ENCODE measurements at places on chromosomes 3 and 15.

- DNase-seq = no peak
Observed at GRCh38 chr3:184846496-184846895, 34.5 kb downstream of the VPS8 start.

DNA sequence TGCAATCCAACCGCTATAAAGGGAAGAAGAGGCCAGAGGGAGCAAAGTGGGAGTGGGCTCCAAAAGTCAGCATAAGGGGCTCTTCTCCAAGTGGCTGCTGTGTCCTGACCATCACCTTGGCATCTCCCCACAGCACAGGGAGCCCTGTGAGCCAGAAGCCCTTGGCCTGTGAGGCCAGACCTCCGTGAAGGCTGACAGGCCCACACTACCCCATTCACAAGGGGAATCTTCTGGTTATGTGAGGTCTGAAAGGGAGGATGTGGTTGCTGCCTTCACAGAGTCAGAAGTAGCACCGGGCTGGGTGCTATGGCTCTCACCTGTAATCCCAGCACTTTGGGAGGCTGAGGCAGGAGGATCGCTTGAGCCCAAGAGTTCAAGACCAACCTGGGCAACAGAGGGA lies 2.6 kb upstream of the ULK3 start:
- DNase-seq = no peak

DNA sequence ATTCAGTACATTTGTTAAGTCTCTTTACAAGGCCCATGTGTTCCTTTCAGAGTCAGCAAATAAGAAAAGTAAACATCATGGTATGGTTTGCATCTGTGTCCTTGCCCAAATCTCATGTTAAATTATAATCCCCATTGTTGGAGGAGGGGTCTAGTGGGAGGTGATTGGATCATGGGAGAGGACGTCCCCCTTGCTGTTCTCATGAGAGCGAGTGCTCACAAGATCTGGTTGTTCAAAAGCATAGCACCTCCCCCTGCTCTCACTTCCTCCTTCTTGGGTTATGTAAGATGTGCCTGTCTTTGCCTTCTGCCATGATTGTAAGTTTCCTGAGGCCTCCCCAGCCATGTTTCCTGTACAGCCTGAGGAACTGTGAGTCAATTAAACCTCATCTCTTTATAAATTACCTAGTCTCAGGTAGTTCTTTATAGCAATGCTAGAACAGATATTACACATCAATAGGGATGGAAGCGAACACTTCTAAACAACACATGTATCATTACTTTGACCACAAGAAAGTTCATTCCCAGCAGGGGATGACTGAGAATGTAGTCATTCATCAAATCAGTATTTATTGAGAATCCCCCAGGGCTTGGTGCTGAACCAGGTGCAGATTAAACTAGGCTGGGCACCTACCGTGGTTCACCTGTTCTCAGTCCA lies 4.1 kb downstream of the EFCAB12 start:
- peak; percentile 42 for DNase-seq

DNA sequence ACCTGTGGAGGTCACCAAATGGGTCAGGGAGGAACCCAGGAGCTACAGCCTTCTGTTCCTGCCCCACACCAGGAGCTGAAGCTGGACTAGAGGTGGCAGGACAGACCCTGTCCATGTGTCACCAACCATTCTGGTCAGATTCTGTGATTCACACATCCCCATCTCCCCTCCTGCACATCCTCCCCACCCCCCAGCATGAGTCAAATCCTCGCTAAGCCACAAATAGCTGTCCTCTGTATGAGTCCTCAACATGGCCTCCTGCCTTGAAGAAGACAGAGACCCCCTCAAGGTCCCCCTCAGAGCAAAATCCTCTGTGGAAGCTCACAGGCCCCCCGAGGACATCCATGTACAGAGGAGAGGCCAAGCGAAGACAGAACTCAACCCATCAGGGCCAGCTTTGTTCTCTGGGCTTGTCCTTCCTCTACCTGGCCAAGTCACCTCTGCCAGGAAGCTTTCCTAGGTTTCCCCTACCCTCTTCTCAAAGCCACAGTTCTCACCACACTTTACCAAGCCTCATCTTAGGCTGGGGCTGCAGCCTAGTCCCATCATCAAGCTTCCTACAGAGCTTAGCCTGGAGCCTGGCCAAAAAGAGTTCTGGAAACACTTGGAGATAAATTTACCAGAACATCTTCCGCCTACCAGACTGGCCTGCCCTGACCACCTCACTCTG lies 17.1 kb downstream of the CACNA2D2 start:
- no peak for DNase-seq

DNA sequence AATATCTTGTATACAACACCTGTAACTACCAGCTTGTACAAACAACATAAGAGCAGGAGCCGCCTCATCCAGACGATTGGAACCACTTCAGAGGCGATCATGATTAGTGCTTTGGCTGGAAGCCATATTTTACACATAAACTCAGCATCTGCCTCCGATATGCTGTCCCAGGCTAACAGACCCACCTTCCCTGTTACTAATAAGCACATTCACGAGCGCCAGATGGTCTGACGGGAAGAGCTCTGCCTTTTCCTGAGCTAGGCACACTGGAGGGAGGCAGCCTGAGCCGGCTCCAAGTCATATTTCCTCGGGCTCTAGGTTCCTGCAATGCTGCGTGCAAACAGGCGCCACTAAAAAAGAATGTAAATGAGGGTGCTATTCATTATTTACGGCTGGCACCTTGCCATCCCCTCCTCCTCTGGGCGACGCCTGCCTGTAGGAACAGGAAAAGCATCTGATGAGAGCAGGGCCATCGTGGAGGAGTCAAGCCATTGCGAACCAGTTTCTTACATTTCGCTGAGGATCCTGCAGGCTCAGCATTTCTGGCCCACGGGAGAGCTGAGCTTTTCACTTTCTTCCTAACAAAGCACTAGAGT lies 98.2 kb downstream of the ANXA2 start:
- DNase-seq = peak; percentile 68

GRCh38 chr15:73927003-73927475 lies 777 bp downstream of the LOXL1 start:
- DNase-seq = peak; percentile 84

DNA sequence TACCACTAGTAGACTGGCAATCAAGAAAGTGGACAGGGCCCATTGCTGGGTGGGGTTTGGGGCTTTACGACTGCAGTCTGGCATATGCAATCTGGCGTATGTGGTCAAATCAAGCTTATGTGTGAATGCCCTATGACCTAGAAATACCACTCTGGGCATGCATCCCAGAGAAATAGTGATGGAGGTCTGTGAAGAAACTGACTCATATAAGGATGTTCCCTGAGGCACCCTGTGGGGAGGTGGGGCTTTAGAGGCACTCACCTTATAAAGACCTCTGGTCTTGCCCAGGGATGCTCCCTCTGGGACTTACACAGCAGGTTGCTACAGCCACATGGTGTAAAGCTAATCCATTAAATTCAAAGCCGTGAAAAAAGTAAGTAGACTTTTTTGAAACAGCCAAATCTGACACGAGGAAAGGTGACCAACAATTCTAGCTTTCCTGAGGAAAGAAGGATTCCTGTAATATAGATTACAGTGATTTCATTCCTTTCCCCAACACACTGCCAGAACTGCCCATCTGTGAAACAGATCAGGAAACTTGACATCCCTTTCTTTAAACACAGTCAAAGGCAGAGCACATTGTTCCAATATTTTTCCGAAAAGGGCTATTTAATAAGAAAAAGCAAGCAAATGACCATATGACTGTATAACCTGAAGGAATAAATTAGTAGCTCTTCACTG lies 13.6 kb downstream of the RARRES1 start:
- DNase-seq = no peak

DNA sequence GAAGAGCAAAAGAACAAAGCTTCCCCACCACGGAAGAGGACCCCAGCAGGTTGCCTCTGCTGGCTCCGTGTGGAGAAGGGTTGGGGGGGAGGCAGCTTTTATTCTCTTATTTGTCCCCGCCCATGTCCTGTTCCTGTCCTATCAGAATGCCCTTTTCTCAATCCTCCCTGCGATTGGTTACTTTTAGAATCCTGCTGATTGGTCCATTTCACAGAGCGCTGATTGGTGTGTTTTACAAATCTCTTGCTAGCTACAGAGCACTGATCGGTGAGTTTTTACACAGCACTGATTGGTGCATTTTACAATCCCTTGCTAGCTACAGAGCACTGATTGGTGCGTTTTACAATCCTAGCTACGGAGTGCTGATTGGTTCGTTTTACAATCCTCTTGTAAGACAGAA lies 100.6 kb upstream of the KLF13 start:
- no peak for DNase-seq

GRCh38 chr15:70121624-70122302 lies 24.0 kb upstream of the TLE3 start:
- DNase-seq = no peak
